Fibroblast of lung (primary cell): ENCODE measurements at places on chromosomes 4 and X. TPM values are rescaled to one million over a fixed set of nuclear protein-coding genes. Genes with fewer than 3 reads are reported as not detected.

- DNase-seq, result no peak
Observed at GRCh38 chr4:26751838-26752237, 108.8 kb upstream of the STIM2 start.

DNA sequence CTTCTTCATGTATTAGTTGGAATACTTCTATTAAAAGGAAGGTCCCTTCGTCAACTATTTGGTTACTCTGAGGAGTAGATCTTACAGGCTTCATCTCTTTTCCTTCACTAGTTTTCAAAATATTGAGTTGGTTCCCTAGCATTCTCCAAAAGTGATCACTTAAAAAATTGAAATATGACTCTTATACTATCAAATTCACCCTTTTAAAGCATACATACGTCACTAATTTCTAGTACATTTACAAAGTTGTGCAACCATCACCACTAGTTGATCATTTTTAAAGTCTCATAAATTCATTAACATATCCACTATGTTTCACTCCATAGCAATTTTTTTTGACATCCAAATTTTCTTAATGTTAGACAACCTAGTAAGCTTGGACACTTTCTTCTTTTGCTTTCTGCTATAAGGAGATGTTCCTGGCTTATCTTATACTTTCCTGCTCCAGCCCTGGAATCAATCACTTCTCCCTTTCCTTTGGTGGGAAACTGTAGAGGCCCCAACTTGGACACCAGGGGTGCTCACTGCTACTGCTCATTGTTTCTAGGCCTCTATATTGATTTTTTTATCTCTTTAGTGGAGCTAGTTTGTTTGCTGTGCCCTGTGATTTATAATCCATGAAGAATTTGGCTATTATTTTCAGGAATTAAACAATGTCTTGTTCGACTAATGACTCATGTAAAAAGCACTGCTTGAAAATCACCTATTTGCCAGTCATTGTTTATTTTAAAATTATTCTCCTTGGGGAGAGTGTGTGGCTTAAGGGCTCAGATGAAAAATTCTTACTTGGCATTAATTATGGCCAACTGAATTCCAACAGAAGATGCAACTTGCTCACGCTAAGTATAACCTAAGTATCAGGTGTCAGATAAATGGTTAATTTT lies 4.0 kb upstream of the ZFX start:
- peak; percentile 83 for DNase-seq

Gene RWDD4
- 14.9 and 17.8 TPM in 2 replicates for total RNA-seq

Gene IBSP
- not detected in 2 replicates for total RNA-seq

- DNase-seq, result no peak
Observed at GRCh38 chr4:89914609-89915550, 20.2 kb downstream of the MMRN1 start.

GRCh38 chr4:121278811-121279368 lies 101.9 kb downstream of the QRFPR start:
- peak; percentile 87 for DNase-seq

DNA sequence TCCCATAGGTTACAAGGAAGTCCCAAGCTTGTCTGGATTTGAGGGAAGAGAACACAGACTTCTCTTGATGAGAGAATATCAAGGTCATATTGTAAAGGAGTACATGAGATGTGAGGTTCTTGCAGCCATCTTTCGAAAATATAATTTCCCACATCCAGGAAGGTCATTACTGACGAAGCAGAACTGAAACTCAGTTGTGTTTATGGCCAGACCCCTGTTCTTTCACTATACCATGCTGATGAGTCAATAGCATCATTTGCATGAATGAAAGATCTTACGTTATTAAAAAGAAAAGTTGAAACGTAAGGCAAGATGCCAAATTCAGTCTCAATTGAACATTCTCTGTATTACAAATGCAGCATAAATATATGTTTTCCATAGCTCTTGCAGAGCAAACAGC lies 14.2 kb upstream of the CCDC149 start:
- DNase-seq, result no peak

GRCh38 chr4:145183023-145183422 lies 2.6 kb upstream of the OTUD4 start:
- DNase-seq, result no peak

GRCh38 chr4:174358410-174358809 lies 74.7 kb downstream of the CEP44 start:
- DNase-seq, result no peak

Gene AFM
- not detected in 2 replicates for total RNA-seq

DNA sequence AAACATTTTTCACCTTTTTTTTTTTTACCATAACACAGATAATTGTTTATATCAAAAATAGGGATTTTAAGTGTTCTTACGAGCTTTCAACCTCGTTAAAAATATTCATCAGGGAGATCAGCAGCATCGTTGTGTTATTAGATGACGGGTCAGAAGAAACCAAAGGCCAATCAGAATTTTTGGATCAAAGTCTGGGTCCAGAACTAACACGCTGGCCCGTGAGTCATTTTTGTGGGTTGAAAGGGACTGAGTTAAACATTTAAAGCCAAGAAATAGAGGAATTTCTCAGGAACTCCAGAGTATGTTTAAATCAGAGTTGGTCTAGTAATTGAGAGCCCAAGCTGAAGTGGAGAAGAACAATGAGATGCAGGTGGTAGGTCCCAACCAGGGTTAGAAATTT lies 170.8 kb downstream of the TLL1 start:
- no peak for DNase-seq

Gene SLC25A31
- not detected in 2 replicates for total RNA-seq

DNA sequence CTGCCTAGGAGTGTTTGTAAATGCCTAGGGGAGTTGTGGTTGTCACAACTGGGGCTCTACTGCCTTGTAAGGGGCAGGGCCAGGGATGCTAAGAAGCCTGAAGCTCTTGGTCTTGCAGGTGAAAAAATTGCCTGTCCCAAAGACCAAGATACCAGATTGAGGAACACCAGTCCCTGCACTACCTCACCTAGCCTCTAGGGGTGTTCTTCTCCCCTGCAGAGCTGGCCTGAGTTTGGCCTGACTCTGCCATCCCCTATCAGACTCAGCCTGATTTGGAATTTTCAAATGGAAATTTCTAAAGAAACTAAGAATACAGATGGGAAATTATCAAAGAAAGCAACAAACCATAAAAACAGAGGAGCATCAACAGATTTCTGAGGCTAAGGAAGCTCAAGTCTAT lies 90.4 kb downstream of the ZC4H2 start:
- DNase-seq, result no peak

DNA sequence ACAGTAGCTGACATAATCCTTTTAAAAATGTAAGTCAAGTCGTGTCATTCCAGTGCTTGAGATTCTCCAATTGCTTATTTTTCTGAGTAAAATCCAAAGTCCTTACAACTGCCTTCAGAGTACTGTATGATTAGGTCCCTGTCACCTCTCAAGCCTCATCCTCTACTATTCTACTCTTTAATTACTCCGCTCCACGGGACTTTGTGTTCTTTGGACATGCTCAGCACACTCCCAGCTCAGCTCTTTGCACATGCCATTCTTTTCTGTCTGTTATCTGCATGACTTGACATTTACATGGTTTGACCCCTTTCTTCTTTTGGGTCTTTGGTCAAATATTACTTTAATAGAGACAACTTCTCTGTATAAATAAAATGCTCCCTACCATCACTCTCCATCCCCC lies 15.1 kb downstream of the FAM47E start:
- DNase-seq, result no peak

Gene MTMR8
- total RNA-seq, result 0.66 and 1.0 TPM in 2 replicates

- DNase-seq, result no peak
Observed at GRCh38 chr4:174496631-174497432, 25.5 kb downstream of the HPGD start.

DNA sequence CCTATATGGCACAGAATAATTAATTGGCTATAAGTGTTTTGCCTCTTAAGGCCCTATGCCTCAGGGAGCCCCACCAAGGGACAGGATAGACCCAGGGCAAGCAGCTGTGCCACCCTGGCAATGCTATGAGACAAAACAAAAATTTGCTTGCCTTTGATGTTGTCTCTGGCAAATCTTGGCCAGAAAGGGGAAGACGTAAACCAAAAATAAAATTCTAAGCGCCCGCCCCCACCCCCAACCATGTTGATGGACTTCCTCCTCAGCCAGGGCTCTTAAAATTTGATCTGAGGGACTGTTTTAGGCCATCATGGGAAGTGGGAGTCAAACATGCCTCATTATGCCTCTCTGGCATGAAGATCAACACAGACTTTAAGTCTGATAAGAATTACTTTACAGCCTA lies 130.5 kb upstream of the APOOL start:
- no peak for DNase-seq

DNA sequence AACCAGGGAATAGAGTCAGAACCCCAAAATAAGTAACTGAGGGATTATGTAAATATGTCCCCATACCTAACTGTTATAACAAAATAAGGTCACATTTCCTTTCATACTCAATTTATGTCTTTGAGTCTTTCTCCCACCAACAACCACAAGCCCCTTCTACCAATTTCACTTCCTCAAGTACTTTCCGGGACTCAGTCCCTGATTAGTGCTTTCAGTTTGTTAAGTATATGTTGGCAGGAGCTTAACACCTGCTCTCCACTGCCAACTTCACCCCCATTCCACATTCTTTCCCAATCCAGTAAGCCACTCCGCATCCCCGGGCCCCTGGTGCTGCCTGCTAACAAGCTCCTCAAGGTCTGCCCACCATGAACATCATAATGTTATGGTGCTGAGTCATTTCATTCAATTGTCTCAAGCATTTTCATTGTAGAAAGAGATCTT lies 71.3 kb upstream of the SPRY1 start:
- DNase-seq, result peak; percentile 70

DNA sequence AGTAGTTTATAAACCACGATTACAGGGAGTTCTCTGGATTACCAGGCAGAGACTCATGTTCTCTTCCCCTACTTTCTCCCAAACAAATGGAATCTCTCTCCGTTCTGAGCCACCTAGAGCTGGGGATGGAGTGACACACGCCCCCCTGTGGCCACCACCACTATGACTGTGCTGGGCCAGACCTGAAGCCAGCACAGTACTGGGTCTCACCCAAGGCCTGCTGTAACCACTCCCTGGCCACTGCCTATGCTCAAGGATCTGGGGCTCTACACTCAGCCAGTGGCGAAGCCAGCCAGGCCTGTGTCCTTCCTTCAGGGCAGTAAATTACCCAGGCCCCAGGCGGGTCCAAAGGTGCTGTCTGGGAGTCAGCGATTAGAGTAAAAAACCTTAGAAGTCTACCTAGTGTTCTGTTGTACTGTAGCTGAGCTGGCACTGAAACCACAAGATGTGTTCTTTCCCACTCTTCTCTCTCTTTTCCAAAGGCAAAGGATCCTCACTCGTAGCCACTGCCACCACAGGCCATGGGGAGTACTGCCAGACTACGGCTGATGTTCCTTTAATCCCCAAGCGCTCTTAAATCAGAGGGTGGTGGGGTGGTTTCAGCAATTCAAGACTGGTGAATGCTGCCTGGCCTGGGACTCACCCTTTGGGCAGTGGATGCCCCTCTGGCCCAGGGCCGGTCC lies 412.2 kb upstream of the ARX start:
- no peak for DNase-seq

- DNase-seq, result no peak
Observed at GRCh38 chr4:151052785-151053184, 37.7 kb upstream of the LRBA start.

GRCh38 chrX:71170660-71171059 lies 26.0 kb downstream of the NLGN3 start:
- no peak for DNase-seq

- DNase-seq, result peak; percentile 63
Observed at GRCh38 chr4:86536151-86536550, 58.0 kb upstream of the PTPN13 start.

GRCh38 chr4:166140951-166141350 lies 267.9 kb downstream of the TLL1 start:
- DNase-seq, result no peak

DNA sequence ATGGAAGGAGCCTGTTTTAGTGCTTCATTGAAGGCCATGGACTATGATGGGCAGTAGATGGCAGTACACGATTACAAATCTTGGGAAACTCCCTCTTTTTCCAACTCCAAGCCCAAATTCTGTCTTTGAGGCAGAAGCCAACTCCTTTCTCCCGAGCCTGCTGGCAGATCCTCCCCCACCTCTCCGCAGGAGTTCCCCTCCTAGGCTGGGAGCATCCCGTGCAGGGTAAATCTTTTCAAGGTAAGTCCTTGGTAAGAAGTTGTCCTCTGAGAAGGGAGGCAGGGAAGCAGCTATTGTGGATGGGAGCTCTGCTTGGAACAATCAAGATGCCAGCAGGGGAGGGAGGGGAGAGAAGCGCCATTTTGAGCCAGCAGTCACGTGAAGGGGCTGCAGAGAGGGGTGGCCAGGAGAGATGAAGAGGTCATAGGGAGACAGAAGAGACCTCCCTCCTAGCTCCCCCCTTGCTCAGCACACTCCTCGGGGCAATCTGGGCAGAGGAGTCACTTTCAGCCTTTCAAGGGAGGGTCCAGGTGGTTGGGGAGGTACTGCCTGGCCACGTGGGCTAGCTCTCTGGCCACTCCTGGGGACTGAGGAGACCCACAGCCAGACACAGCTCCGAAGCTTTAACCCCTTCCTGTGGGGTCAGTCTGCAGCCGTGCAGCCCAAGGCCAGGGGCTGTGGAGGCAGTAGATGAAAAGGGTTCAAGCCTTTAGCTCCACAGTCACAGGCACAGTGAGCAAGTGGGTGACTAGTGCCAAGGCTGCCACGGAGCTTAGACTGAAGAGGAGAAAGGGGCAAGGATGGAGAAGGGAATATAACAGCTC lies 9.6 kb downstream of the CC2D2A start:
- peak; percentile 81 for DNase-seq
